Cortex of kidney (tissue), 1 donor: ENCODE measurements at places on chromosomes 3 and 15.

DNA sequence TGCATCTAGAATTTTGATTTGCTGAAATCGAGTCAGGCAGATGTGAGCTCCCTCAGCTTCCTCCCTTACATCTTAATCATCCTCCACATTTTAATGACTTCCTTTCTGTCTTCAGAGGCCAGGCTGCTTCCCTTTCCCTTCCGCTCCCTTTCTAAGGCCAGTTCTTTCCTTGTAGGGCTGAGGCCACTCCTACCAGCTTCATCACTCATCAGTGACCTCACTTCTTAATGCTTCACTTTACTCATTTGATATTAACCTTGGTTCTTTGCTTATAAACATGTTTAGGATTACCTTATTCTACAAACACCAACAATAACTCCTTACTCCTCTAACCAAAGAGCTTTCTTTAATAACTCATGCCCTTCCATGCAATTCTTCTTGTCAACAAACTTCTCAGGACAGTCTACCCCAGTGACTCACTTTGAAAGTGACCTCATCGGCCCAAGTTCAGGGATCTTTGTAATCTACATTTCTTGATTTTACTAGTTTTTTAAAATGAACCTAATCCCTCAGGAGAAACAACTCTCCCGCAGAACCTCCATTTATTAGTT, 23.9 kb downstream of the ILDR1 start:
- no peak for DNase-seq

DNA sequence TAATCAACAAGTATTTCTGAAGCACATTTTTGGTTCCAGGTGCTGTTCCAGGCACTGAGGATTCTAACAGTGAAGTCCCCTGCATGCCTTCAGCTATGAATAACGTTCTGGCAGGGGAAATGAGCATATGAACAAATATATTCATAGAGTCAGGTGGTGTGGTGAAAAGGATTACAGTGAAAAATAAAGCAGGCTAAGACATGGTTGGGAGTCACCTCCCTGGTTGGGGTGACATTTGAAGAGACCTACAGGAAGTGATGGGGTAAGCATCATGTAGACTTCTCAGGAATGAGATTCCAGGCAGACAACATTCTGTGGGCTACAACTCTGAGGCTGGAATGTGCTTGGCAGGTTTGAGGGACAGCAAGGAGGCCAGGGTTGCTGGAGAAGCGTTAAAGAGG, 15.0 kb downstream of the FRMD4B start:
- DNase-seq: no peak

GRCh38 chr3:126213379-126214028, 33.1 kb upstream of the ALDH1L1 start:
- no peak for DNase-seq

DNA sequence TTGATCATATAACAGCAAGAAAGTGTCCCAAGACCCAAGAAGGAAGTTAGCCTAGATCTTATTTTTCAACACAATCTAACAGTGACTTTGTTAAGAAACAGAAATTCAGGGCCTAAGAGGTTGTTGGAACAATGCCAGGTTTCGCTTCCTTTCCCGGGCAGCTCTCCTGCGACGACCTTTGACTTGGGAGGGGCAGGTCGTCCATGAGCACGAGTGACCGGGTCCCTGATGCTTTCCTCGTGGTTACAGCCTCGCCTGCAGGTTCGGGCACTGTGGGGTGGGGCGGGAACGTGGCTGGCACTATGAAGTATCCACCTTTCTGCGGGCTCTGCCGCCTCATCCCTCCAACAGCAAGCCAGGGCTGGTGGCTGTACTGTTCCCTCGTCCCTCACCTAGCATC, 90.1 kb upstream of the RGMA start:
- no peak for DNase-seq

DNA sequence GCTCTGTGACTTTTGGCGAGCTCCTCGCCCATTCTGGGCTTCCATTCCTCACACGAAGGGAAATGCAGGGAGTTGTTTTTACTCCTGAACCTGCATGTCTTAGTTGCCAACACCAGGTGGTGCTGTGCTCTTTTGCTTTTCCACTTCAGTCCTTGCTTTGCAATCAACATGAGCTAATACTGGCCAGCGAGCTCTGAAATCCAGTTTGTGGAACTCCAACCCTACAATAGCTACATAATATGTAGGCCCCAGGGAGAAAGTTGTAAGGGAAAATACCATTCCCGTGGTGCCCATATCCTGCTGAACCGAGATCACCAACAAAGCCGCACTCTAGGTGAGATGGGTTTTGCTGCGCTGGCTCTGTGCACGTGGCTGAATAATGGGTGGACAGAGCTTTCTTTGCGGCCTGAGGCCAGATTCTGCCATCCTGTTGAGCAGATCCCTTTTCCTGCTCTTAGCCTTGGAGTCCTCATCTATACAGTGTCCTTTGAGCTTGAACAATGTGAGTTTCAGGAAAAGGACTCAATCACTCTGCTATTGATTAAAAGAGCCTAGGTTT, 25.0 kb downstream of the LSM3 start:
- no peak for DNase-seq

DNA sequence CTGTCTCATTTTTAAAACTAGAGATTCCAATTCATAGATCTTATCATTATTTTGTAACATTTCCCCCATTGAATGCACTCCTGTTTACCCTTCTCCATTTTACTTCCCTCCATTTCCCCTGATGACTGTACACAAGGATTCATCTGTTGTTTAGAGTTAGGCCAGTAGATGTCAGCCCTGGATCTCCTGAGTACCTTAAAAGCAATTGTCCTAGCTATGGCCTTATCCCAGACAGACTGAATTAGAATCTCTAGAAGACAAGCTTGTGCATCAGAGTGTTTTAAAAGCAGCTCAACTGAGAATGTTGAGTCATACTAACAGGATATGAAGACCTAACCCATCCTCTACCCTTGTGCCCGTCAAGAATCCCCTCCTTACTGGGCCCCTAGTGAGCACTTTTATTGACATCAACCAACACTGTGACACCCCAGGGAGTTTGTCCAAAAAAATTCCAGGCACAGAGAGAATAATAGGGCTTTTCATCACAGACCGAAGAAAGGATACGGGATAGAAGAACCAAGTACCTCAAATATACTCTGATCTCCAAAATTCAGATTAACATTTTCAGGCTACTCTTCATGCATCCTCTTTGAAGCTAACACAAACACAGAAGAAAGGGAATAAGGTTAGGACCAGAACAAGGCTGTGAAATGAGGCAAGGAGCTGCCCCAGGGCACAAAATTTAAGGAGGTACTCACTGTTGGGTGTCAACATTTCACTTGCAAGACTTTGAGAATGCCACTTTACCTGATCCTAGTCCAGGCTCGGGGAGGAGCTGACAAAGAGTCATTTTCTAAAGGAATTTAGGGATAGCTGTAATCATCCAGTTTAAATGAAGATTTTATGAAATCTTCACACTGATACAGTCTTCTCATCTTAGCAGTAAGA, 17.1 kb downstream of the ZBED2 start:
- DNase-seq: no peak

GRCh38 chr3:12420393-12420792, 63.9 kb upstream of the TSEN2 start:
- no peak for DNase-seq

- DNase-seq: no peak
Measured at GRCh38 chr15:98412852-98413251, 235.5 kb upstream of the IGF1R start.

DNA sequence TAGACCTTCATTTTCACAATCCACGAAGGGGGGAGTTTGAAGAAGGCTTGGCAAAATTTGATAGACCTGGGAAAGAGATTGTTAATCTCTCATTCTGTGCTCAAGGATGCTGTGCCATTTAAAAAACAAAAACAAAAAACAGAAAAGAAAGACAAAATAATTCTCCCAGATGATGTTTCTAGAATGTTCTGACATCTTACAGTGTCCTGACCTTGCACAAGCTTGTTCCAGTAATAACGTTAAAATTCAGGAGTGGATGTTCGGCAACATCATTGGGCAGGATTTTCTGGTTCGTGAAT, 79.9 kb downstream of the SMAD3 start:
- DNase-seq: no peak
